ENCODE measurements at places on chromosomes 13 and 19.

DNA sequence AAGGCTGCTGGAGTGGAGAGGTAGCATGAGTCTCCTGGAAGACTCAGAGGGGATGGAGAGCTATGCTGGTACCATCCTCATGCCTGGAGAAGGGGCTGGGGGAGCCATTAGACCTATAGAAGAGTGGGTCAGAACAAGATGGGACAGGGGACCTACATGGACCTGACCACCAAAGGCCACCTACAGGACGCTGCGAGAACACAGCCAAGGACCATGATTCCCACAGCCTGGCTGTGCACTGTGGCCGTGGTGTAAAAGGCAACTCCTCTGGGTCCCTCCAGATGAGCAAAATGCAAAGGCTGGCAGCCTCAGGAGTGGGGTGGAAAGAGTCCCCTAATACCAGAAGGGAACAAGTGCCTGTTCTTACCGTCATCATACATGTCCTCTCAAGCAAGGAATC, 216.2 kb downstream of the SLC7A1 start:
- no peak for DNase-seq

DNA sequence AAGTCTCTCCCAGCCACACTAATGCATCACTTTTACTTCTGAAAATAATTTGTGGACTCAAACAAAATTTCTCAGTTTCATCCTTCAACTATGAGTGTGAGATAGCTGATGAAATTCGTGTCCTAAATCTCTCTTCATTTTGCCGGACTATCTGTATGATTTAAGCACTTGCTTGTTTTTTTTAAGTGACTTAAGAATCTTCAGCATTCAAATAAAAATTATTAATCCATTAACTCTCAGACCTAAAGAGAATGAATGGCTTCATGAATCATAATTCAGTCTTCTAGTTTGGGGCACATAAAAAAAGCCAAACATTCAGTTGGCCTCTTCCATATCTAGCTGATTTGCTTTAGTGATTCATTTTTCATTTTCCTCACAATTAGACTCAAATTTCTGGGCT, 579.5 kb downstream of the DCT start:
- DNase-seq: no peak

GRCh38 chr13:41398494-41399170, 58.7 kb upstream of the RGCC start:
- peak; percentile 23 for DNase-seq

GRCh38 chr19:33392341-33393285, 19.1 kb downstream of the CEBPG start:
- DNase-seq: no peak

DNA sequence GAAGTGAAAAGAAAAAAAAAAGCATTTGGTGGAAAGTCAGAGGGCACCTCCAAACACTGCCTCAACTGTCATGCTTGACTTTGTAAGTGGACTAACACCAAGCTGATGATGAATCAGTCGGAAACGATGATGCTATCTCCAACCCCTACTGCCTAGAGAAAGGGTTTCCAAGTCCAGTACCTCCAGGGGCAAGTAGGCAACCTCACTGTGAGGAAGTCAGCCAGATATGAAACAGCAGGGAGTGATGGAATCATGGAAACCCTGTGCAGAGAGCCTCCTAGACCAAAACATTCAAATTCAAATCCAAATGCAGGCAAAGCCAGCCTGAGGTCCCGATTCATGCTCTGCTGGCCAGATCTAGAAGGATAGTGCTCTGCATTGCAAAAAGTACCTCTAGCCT, 100.9 kb upstream of the SERP2 start:
- no peak for DNase-seq

DNA sequence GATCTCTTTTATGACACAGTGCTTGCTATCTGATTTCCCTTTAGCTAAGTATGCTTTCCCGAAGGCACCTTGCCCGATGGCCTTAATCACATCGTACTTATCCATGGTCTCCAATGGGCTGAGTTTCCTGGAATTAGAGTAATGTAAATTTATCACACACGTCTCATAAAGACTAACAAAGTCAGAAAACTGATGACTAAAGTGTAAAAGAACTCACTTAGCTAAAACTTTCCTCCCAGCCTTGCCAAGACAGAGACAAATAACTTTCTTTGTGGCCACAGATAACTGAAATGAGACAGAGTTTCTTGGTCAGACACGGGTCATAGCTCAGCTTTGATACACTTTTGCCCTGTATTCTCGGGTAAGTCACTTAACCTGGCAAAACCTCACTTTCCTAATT, 1.5 kb downstream of the NEK5 start:
- DNase-seq: no peak

- DNase-seq: no peak
These were observed 6.4 kb upstream of the BST2 start for GRCh38 chr19:17411801-17412200.

DNA sequence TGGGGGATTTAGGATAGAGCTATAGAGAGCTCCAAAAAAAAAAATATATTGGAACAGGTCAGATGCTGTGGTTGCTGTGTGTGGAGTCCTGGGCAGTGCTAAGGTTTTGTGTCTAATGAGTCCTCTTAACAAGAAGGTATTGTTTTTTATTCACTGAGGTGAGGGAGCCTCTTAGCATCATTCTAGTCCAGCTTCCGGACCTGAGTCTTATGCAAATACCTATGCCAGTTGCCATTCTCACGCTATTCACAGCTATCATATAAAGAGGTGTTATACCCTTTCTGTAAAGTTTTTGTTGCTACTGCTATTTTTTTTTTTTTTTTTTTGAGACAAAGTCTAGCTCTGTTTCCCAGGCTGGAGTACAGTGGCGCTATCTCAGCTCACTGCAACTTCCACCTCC, 1.4 kb downstream of the NLRP2 start:
- no peak for DNase-seq

GRCh38 chr13:30792285-30793000, 57.1 kb downstream of the ALOX5AP start:
- DNase-seq: peak; percentile 81
